Stimulated activated CD4-positive, alpha-beta T cell treated with anti-CD3 and anti-CD28 coated beads, TNF-alpha, amount 100 ng/mL, for 1 hour (primary cell): ENCODE measurements at places on chromosomes 4 and X.

- DNase-seq, result no peak
These were observed 1038.9 kb upstream of the DIAPH2 start for GRCh38 chrX:95645738-95646137.

DNA sequence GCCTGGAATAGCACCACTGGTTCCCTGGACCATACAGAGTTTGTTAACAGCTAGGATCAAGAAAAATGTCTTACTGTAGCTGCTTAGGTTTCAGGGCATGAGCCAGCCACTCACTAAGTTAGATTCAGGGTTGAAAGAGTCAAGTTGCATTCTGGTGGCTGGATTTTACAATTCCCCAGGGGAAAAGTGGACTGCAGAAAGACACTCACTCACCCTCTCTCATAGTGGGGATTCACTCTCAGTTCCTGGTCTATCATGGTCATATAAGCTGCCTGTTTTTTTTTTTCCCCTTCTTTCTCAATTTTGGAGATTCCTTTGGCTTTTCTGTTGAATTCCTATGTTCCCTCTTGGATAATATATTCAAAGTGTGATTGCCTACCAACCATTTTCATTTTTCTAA, 744.2 kb upstream of the GRIA3 start:
- DNase-seq, result no peak

- no peak for DNase-seq
These were observed 5.0 kb upstream of the MGST2 start for GRCh38 chr4:139660568-139661043.

DNA sequence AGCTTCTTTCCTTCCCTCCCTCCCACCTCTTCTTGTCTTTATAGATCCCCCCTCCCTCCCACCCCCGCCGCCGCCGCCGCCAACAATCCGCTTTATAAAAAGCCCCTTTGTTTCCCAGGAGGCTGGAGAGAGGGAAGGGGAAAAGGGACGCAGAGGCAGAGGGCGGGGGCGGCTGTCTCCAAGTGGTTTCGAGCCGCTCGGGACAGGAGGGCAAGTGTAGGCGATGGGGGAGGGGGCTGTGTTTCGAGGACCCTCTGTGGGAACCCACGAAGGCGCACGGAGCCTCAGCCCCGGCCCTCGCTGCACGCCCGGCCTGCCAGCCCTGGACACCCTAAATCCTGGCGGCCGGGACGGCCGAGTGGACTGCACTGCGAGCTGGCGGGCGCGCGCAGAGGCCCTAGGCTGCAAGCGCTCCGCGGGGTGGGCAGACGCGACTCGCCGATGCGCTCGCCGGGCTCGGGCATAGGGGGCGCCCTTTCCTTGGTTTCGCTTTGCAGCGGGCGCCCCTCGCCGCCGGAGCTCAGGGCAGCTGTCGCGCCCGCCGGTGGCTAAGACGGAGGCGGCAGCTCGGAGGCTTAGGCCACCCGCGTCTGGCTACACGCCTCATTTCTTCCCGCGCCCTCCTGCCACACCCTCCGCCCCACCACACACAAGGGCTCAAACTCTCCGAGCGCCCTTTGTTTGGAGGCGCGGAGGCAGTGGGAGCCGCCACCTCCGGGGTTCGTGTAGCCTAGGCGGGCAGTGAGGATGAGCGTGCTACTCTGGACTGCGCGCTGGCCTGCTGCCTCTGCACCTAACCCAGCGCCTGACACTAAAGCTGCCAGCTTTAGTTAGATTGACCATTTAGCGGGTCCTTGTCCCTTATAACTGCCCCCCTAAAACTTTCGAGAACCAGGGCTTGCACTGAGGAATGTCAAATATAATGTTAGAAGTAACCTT, 2.2 kb downstream of the MAMLD1 start:
- no peak for DNase-seq

DNA sequence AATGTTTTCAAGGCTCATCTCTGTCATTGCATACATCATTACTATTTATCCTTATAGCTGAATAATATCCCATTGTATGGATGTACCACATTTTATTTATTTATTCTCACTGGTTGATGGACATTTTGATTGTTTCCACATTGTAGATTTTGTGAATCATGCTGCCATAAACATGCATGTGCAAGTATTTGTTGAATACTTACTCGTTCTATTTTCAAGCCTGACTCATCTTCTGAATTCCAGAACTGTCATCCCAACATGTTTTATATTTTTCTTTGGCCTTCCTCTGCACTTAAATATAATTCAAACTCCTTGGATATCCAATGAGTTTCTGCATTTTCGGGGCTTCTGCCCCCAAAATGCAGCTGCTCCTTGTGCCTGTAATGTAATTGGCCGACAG, 77.6 kb downstream of the MXRA5 start:
- DNase-seq, result no peak

DNA sequence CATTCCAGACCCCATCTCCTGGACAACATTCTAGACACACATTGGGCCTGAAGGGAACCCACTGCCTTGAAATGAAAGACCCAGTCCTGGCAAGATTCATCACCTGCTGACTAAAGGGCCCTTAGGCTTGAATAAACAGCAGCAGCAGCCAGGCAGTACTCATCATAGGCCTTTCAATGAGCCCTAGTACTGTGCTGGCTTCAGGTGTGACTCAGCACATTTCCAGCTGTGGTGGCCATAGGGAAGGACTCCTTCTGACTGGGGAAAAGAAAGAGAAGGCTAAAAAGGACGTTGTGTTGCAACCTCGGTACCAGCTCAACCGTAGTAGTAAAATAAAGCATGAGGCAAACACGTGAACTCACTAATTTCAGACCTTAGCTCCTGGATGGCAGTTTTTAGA, 344.0 kb downstream of the ACTRT1 start:
- no peak for DNase-seq

DNA sequence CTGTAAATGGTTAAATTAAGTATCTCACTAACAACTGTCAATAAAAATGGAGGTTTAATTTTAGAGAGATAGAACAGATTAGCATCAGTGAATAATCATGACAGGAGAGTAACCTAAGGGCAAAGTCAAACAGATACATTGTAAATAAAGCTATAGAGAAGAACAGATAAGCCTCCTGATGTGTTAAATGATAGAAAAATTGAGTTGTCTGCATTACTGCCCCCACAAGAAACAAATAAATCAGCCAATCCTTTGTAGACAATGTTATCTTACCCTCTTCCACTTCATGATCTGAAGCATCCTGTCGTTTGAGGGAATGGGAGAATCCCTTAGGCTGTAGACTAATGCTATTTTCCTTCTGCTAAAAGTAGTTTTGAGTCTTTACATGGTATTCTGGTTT, 147.8 kb downstream of the PCDH18 start:
- DNase-seq, result no peak
